ENCODE measurements at places on chromosomes 7 and 10. TPM values are rescaled to one million over a fixed set of nuclear protein-coding genes. Genes with fewer than 3 reads are reported as not detected.

The GALNT17 gene
- total RNA-seq: 0.03 TPM

DNA sequence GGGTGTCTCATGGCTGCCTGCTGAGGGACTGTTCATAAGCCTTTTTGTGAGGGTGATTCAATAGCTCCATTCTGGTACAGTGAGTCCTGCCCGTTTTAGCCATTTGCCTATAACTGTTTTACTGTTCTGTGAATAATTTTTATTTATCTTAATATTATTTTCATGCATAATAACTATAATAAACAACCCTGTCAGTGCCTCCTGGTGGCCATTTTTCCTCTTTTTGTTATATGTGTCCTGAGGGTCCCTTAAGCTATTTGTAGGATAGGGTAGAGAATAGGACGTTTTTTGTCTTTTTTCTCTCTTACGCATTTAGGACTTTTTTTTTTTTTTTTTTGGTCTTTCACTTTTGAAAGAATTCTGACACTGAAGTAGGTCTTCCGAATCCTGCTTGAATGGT lies 2.9 kb downstream of the C1QL3 start:
- peak; percentile 16 for DNase-seq

DNA sequence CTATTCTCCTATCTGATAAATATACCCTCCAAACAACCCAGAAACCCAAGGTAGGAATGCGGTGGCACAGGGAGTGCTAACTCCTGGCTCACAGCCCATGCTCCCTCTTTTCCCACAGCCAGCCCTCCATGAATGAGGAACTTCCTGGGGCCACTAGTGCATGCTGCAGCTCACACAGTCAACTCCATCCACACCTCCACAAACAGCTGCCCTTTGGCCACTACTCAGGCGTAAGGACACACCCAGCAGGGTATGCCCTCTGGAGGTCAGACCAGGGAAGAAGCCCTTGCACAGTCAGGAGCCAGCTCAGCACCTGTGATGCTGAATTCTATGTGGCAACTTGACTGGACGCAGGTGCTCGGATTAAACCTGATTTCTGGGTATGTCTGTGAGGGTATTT lies 85.2 kb upstream of the PIK3CG start:
- DNase-seq: peak; percentile 67

GRCh38 chr7:37056234-37056912 lies 332.1 kb upstream of the AOAH start:
- DNase-seq: no peak

Measured in SK-MEL-5 (cell line).